ENCODE measurements at places on chromosomes 5 and 9. TPM values are rescaled to one million over a fixed set of nuclear protein-coding genes. Genes with fewer than 3 reads are reported as not detected.

DDX4 gene
- not detected for polyA plus RNA-seq

GALT gene
- polyA plus RNA-seq: 57.0 TPM

AQP7 gene
- polyA plus RNA-seq: not detected

LCN1 gene
- polyA plus RNA-seq: not detected

ACTBL2 gene
- polyA plus RNA-seq: not detected

DNA sequence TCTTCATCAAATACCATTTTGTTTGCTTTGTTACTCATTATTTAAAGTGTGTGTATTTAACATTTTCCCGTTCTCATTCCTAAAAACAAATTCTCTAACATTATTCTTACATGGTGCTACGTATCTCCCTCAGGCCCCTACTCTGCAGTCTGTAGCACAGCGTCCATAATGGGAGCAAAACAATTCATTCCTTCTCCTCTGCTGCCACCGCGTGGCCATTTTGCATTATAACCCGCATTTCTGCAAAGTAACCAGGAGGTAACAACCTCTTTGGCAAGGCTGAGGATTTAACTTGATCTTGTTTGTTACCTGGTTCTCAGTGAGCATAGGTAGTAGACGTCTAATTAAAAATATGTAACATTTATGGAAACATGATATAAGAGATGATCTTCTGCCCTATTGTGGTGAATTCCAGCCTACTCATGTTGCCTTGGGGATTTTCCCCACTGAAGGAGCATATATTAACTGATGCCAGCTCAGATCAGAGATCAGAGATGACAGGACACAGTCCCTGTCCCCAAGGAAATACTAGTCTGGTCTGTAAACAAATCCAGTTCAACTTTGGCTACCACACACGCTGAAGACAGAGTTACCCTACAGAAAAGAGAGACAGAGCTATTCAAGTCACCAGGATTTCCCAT lies 10.5 kb downstream of the OR1K1 start:
- DNase-seq: peak; percentile 62

DNA sequence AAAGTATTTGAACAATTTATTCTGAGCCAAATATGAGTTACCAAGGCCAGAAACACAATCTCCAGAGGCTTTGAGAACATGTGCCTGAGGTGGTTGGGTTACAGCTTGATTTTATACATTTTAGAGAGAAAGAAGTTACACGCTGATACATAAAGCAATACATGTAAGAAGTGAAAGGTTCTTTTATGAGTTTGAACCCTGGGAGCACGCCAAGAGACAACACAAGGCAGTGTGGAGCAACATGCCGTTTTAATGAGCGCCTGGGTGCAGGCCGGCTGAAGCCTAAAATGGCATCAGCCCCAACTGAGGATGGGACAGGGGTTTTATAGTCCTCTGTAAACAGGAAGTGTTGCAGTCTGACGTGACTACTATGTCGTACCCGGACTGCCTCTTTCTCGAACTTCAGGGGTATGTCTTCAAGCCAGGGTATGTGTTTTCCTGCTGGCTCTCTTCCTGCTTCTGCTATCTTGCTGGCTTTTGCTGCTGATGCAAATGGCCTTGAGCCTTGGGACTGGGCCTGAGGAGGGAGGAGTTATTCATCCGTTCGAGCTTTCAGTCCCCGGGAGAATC lies 193.7 kb downstream of the CYLC2 start:
- no peak for DNase-seq

- DNase-seq: no peak
Observed at GRCh38 chr5:146313027-146313426, 25.6 kb upstream of the POU4F3 start.

DNA sequence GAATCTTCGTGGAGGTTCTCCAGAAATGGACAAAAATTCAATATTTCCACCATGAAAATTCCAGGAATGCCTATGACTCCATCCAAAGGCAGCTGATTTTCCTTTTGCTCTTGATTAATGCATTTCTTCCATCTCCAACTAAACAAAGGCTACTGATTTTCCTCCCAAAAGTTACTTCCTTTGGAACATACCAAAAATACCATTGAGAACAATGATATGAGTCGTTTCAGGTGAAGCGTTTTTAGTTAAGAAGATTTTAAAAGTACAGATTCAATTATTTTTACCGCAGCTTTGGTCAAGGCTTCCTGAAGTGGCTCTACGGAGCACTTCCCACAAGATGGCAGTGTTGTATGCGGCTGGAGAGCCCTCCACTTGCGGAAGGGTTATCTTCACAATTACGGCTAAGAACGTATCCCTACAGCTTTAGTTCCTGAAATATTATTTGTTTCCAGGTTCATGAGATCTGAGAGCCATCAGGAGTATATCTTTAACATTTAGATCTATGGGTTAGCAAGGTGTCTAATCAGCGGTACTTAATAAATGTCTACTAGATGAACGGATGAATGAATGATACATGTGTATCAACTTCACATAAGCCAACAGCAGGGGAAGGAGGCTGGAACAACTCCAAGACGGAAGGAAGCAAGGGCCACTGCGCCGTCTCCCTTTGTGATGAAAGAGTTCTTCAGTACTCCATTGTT lies 35.9 kb upstream of the ARSB start:
- DNase-seq: peak; percentile 18

DNA sequence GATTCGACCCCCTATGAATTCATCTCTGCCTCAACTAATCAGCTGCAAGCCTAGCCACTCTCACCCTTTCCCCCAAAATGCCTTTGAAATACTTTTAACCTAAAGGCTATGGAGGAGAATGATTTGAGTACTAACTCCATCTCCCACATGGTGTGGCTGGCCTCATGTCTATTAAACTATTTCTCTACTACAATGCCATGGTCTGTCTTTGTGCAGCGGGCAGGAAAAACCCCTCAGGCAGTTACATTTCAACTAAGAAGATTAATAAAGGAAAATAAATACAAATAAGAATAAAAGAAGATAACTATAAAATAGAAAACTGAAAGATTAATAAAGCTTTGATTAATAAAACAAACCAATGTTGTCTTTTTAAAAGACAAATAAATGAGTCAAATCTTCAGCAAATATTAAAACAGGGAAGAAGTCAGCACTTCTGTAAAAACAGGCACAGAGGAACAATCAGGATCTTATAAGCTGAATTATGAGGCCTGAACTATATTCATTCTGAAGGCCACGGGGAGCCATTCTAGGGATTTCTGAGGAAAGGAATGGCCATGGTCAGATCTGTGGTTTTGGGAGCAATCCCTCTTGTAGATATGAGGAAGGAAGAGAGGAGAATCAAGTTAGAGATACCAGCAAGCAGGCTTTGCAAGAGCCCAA lies 116.1 kb upstream of the SLC12A2 start:
- DNase-seq: no peak

DNA sequence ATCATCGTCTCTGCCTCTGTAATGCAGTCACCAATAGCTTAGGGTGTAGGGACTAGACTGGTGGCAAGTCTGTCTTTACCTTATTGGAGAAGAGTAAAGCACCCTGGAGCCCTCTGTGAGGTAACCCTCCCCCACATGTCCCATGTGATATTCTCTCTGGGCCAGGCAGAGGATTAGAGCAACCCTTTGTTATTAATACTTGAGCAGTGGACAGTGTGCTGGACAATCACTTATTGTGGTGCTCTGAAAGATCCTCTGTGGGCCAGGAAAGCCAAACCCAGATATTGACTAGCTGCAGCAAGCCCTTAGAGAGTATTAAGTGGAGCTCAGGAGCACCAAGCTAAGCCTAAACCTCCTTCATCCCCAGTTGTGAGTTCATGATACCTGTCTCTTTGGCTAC lies 139.7 kb upstream of the RUSC2 start:
- DNase-seq: no peak

- DNase-seq: no peak
Observed at GRCh38 chr5:65034813-65035209, 266.1 kb downstream of the CWC27 start.

DNA sequence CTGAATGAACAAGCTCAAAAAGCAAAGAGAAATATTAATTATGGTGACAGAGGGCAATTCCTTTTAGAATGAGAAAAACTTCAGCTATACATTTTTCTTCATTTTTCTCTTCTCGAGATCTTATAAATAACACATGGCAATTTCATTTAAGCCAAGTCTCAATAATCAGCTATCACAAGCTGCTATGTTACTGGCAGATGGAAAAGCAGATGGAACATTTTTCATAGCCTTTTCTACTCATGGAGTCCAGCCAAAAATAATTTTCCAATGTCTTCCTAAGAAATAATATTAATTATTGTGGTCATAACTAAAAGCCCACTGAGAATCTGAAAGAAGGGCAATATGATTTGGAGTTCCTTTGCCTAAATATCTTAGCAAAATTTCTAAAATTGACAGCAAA lies 35.6 kb downstream of the SKIC3 start:
- DNase-seq: no peak

DNA sequence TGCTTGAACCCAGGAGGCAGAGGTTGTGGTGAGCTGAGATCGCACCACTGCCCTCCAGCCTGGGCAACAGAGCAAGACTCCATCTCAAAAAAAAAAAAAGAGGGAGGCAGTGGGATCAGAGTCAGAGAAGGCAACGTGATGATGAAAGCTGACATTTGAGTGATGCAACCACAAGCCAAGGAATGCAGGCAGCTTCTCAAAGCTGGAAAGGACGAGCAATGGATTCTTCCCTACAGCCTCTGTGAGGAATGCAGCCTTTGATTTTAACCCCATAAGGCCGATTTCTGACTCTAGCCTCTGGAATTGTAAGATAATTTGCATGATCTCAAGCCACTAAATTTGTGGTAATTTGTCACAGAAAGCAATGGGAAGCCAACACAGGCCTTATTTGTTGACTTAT lies 9.8 kb downstream of the TGFBI start:
- DNase-seq: no peak

- DNase-seq: no peak
Observed at GRCh38 chr9:134442486-134443173, 116.4 kb downstream of the RXRA start.

DNA sequence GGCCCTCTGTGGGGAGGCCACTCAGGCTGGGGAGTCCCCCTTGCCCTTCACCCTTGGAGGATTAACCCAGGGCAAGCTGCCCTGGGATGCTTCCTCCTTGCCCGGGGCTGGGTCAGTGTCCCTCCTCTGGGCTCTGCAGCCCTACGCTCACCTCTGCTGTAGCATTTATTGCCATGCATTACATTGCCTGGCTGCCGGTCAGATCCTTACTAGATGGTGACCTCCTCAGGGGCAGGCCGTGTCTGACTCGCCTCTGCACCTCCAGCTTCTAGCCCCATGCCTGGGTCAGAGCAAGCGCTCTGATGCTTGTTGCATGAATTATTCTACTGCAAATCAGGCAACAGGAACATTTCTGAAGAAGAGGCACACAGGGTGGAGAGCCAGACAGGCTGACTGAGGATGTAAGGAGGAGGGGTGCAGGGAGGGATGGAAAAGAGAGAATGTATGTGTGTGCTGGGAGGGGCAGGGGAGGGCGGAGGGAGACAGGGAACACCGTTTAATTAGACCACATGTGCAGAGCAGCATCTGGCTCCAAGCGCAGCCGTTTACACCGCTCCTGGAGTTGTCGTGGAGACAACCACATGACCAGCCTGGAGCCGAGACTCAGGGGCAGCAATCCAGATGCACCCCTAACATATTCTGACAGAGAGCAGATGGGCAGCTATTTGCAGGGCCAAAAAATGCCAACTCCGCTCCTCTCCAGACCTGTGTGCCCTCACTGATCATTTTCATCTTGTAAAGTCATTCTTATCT lies 117.0 kb downstream of the CRB2 start:
- DNase-seq: no peak

DNA sequence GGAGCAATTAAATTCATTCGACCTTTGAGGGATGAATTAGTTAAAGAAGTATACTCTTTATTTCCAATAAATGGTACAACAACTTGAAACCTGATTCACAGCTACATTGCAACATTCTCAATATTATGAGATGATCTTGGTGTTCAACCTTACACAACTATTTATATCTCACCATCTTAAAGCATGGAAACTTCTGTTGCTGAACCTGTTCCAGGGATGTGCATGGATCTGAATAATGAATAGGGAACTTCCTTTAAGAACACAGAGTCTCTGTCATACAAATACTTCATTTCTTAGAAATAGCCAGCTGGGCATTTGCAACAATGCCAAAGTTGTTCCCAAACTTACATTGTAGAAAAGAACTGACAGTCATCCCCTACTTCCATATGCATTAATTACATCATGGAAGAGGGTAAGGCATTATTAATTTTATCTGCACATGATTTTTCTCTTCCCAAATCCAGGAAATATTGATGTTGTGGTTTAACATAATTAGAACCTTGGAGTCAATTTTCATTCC lies 39.8 kb upstream of the CCDC112 start:
- DNase-seq: peak; percentile 38

- no peak for DNase-seq
Observed at GRCh38 chr5:168765551-168766425, 186.6 kb upstream of the PANK3 start.

GRCh38 chr9:114002986-114003350 lies 75.1 kb downstream of the AMBP start:
- DNase-seq: no peak

- no peak for DNase-seq
Observed at GRCh38 chr5:141519605-141520565, 31.0 kb downstream of the PCDHGC5 start.

DNA sequence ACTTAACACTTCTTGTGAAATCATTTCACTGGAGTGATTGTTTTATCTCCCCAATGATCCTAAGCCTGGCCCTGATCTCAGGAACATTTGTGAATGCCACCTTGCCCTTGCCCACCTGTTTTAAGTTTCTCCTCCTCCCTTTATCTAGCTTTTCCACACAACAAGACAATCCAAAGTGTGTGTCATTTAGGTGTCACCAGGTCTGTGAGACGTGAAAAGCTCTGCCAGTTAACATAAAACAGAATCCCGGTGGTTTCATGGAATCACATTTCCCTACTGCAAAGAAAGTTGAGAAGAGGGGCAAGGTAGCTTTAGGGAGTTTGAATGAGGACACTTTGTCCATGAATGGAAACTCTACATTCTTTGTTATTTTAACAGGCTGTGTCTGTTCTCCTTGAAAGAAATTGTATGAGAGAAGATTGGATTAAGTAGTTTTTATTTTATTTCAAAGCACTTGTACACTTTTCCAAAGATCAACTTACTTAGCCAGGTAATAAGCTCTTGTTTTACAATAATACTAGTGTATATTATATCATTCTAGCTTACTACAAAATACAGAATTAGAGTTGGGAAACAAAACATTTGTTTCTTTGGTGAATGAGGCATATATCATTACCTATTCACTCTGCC lies 239.0 kb downstream of the ISL1 start:
- DNase-seq: no peak

- DNase-seq: no peak
Observed at GRCh38 chr9:117247266-117247665, 167.6 kb downstream of the ASTN2 start.

- DNase-seq: no peak
Observed at GRCh38 chr9:36207016-36207415, 16.3 kb downstream of the CLTA start.
